ENCODE measurements at places on chromosomes 3 and 15.
A peak's percentile ranks its signal among the peaks of the same experiment; 100 is the strongest.

GRCh38 chr3:175335229-175335628 lies 476.1 kb downstream of the NAALADL2 start:
- no peak for DNase-seq
- no peaks in the 10 kb centered on the region for H3K36me3 ChIP-seq
- H3K27ac ChIP-seq, result no peak overlapping the region
- no peaks in the 10 kb centered on the region for H3K4me1 ChIP-seq

DNA sequence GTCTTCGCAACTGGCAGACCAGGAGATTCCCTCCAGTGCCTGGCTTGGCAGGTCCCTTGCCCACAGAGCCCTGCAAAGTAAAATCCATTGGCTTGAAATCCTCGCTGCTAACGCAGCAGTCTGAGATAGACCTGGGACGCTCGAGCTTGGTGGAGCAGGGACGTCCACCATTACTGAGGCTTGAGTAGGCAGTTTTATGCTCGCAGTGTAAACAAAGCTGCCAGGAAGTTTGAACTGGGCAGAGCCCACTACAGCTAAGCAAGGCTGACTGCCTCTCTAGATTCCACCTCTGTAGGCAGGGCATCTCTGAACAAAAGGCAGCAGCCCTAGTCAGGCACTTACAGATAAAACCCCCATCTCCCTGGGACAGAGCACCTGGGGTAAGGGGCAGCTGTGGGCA lies 205.0 kb upstream of the MME start:
- H3K4me1 ChIP-seq, result peaks cover 6% of the 10 kb centered on the region
- no peaks in the 10 kb centered on the region for H3K27me3 ChIP-seq
- no peak overlapping the region for H3K27ac ChIP-seq

- H3K4me3 ChIP-seq, result no peak overlapping the region
- no peak for DNase-seq
- H3K27me3 ChIP-seq, result no peaks in the 10 kb centered on the region
- peaks cover 13% of the 10 kb centered on the region for H3K4me1 ChIP-seq
- H3K36me3 ChIP-seq, result no peaks in the 10 kb centered on the region
Measured at GRCh38 chr3:71011565-71012287, 571.8 kb downstream of the FOXP1 start.

DNA sequence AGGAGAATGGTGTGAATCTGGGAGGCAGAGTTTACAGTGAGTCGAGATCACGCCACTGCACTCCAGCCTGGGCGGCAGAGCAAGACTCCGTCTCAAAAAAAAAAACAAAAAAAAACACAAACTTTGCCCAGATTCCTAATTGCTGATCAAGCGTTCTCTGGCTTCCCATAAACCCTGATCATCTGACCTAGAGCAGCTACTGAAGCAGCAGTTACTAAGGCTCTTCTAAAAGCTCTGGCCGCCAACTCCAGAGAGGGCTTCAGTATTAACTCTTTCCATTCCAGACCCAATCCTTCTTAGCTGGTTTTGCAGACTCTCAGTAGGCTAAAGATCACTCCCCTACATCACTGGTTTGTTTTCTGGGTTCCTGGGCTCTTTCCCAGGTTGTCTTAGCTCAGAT lies 201.6 kb downstream of the IGSF11 start:
- no peak for DNase-seq
- no peaks in the 10 kb centered on the region for H3K4me1 ChIP-seq
- H3K27me3 ChIP-seq, result no peaks in the 10 kb centered on the region
- no peak overlapping the region for H3K27ac ChIP-seq

DNA sequence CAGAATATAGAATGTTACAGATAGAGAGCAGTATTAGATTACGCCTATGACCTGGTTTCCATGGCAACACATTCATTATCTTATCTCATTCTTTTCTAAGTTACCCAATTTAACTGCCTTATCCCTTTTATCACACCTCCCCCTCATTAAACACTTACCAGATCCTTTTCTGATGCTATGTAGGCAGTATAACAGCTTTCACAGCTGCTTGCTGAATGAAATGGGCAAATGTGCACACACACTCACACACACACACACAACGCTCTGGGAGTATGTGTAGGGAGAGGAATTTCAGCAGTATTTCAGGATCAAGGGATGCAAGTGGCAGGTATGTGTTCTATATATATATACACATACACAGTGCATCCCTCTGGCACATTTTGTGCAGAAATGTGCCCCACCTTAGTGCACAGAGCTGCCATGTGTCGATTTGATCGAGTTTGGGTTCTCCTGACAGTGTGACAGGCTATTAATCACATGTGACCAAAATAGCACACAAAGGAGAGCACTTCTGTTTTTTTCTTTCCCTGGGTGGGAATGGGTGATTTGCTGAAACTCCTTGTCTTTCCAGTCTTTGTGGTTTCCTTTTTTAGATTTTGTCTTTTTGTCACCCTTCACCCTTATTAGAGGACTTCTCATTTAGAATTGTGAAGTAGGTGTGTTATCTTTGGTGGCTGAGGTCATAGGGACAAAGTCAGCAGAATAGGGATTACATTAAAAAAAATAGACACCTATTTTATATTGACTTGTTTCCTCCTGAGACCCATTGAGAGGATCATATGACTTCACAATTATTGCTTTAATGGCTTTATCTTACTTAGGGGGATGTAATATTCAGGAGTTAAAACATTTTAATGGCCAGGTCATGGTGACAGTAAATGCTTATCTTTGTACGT lies 553.7 kb downstream of the PDCD6IP start:
- H3K4me3 ChIP-seq, result no peak overlapping the region
- DNase-seq, result no peak
- H3K4me1 ChIP-seq, result no peaks in the 10 kb centered on the region
- H3K36me3 ChIP-seq, result no peaks in the 10 kb centered on the region
- H3K27ac ChIP-seq, result no peak overlapping the region
- H3K27me3 ChIP-seq, result no peaks in the 10 kb centered on the region

- peak; percentile 80 for DNase-seq
- H3K4me1 ChIP-seq, result peaks cover 81% of the 10 kb centered on the region
- H3K27ac ChIP-seq, result peak overlapping the region; percentile 99
- H3K27me3 ChIP-seq, result no peaks in the 10 kb centered on the region
- no peak overlapping the region for H3K4me3 ChIP-seq
Measured at GRCh38 chr15:92803852-92804609, 96.1 kb upstream of the CHD2 start.

- no peaks in the 10 kb centered on the region for H3K4me1 ChIP-seq
- H3K36me3 ChIP-seq, result no peaks in the 10 kb centered on the region
- peak overlapping the region; percentile 59 for H3K27ac ChIP-seq
- no peaks in the 10 kb centered on the region for H3K27me3 ChIP-seq
- peak; percentile 3 for DNase-seq
- no peak overlapping the region for H3K4me3 ChIP-seq
Measured at GRCh38 chr15:52481915-52482314, 46.8 kb downstream of the MYO5A start.

- no peak overlapping the region for H3K27ac ChIP-seq
- DNase-seq, result no peak
- no peaks in the 10 kb centered on the region for H3K36me3 ChIP-seq
- H3K4me3 ChIP-seq, result no peak overlapping the region
- no peaks in the 10 kb centered on the region for H3K4me1 ChIP-seq
Measured at GRCh38 chr15:80090879-80091503, 31.5 kb downstream of the ZFAND6 start.
